NCI-H2029 (cell line): ENCODE measurements at places on chromosomes 6 and 20.

- no peak for DNase-seq
These were observed 34.2 kb downstream of the ABHD12 start for GRCh38 chr20:25356271-25356933.

GRCh38 chr6:14618759-14619418 lies 501.3 kb downstream of the CD83 start:
- DNase-seq = no peak

DNA sequence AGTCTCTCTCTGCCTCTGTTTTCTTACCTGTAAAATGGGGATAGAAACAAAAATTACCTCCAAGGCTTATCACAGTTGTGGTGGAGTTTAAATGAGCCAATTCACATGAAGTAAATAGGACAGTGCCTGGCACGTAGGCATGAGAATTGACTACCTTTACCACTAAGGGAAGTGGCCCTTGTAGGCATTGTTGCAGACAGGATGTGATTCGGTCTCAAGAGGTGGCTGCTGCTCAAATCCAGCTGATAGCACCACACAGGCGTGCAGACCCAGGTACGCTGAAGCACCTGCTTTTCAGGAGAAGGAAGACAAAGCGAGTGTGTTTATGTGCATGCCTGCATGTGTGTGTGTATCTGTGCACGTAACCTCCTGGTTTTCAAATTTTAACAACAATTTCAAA lies 108.6 kb downstream of the EYA2 start:
- peak; percentile 95 for DNase-seq

GRCh38 chr6:106163966-106164877 lies 78.1 kb downstream of the PRDM1 start:
- no peak for DNase-seq

- DNase-seq = no peak
These were observed 194.8 kb downstream of the SLC35F1 start for GRCh38 chr6:118101831-118102345.

DNA sequence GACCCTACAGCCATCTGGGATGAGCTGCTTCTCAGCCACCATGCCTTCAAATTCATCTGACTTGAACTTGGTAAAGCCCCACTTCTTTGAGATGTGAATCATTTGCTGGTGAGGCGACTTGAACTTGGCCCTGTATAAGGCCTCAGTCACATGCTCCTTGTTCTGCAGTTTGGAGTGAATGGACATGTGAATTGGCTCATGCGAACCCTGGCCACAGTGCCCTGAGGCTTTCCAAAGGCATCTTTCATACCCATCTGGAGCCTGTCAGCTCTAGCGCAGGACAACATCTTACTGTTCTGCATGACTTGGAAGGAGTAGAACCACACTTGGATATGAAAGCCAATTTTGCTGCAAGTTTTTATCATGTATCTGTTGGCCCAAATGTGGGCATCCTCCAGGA lies 244.0 kb upstream of the FAM83B start:
- no peak for DNase-seq

DNA sequence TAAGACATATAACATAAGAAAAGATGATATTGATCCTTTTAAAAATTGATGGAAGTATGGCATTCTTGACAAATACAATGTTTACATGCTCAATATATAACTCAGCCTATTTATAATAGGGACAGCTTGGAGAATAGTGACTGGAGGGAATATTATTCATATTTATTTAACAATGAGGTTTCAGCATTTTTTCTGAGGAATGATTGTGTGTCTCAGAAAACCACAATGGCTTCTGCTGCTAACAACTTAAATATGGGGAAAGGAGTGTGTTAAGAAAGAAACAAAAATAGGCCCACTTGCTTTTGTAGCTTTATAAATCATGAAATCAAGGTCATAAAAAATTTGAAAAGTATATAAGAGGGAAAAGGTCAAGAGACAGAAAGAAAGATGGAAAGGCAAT lies 163.2 kb upstream of the TBX18 start:
- DNase-seq = no peak

DNA sequence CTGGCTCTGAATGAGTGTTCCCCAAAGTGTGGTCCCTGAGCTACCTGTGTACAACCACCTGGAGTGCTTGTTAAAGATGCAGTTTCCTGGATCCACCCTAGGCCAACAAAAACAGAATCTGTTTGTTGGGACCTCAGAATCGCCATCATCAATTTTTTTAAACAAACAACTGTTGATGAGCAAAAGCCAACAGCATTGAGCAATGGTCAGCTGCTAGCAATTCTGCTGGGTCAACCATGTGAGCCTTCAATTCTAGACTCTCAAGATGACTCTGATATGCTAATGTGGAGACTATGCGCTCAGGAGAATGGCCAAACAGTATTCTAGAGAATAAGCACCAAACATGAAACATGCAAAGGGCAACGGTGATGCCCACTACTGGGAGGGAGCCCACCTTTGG lies 64.4 kb upstream of the IYD start:
- no peak for DNase-seq

DNA sequence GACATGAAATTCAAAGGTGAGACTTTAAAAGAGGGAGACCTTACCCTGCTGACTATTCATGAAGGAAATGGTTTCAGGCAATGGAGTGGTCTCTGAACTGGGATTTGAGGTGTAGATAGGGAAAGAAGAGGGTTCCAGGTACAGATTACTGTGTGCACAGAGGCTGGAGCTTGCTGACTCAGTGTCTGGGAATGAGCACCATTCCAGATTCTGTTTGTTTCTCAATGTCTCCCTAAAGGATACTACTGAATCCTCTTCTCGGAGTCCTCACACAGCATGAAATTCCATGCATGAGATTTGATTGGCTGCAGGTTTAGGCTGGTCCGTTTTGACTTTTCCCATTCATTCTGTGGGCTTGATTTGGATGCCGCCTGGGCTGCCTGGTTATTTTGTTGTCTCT lies 49.0 kb downstream of the PPP1R14C start:
- no peak for DNase-seq

GRCh38 chr6:140909156-140909555 lies 1223.6 kb upstream of the GJE1 start:
- DNase-seq = no peak

DNA sequence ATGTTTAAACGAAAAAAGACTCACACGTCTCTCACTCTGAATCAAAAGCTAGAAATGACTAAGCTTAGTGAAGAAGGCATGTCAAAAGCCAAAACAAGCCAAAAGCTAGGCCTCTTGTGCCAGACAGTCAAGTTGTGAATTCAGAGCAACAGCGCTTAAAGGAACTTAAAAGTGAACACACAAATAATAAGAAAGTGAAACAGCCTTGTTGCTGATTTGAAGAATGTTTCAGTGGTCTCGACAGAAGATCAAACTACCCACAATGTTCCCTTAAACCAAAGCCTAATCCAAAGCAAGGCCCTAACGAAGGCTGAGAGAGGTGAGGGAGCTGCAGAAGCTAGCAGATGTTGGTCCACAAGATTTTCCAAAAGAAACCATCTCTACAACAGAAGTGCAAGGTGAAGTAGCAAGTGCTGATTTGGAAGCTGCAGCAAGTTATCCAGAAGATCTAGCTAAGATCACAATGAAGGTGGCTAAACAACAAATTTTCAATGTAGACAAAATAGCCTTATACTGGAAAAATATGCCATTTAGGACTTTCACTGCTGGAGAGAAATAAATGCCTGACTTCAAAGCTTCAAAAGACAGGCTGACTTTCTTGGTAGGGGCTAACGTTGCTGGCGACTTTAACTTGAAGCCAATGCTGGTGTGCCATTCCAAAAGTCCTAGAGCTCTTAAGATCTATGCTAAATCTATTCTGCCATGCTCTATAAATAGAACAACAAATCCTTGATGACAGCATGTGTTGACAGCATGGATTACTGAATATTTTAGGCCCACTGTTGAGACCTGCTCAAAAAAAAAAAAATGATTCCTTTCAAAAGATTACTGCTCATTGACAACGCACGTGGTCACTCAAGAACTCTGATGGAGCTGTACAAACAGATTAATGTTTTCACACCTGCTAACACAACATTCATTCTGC lies 40.3 kb downstream of the SEC63 start:
- DNase-seq = no peak

GRCh38 chr6:15796844-15797243 lies 134.0 kb upstream of the DTNBP1 start:
- DNase-seq = no peak

DNA sequence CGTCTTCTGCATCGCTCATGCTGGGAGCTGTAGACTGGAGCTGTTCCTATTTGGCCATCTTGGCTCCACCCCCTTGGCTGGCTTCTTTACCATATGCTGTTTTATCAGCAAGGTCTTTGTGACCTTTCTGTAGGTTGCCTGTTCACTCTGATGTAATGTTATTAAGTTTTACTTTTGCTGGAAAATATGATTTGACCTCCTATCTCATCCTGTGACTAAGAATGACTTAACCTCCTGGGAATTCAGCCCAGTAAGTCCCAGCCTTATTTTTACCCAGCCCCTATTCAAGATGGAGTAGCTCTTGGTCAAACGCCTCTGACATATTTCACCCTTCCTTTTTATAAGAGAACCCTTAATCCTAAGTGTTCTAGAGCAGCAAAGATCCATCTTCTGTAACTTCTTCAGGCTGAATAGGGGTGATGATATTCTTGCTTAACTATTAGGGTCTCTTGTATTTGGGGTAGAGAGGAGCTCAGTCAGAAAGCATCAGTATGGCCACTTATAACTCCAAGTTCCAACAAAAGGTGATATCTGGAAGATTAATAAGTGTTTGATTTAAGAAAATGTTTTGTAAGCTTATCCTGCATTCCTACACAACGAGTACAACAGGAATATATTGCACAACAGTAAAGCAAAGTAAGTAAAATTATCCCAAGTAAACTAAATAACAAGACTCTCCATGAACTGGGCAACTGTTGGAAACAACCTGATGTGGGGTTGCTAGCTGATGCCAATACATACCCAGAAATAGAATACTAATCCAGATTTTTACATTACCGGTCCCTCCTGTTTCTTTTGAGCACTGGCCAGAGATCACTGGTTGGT lies 23.1 kb upstream of the HMGN3 start:
- DNase-seq = no peak

GRCh38 chr6:28003661-28004060 lies 46.6 kb downstream of the OR2B6 start:
- DNase-seq = no peak

GRCh38 chr6:38831865-38832264 lies 116.8 kb downstream of the DNAH8 start:
- no peak for DNase-seq

DNA sequence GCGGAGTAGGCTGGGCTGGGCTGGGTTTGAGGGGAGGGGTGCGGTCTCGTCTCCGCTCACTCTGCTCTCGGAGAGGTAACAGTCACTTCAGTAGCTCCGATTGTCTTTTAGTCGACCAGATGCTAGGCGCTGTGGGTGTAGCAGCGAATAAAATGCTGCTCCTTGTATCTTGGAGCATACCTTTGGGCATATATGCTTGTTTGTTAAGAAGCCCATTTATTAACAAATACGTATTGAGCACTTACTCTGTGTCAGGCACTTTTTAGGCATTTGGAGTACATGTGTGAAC lies 545 bp downstream of the ACTR5 start:
- peak; percentile 28 for DNase-seq

GRCh38 chr20:62269871-62270270 lies 31.6 kb downstream of the OSBPL2 start:
- no peak for DNase-seq
